Stimulated activated CD8-positive, alpha-beta memory T cell treated with anti-CD3 and anti-CD28 coated beads, Interleukin-7, amount 100 ng/mL, for 1 hour (primary cell): ENCODE measurements at places on chromosomes 2 and 18.
A peak's percentile ranks its signal among the peaks of the same experiment; 100 is the strongest.

GRCh38 chr2:223056701-223057418 is 4.9 kb downstream of the KCNE4 start:
- DNase-seq, result no peak

GRCh38 chr2:95379371-95379831 is 23.1 kb upstream of the FAHD2A start:
- no peak for DNase-seq

- no peak for DNase-seq
These were observed 110.0 kb downstream of the KCNE4 start for GRCh38 chr2:223161873-223162458.

- no peak for DNase-seq
These were observed 205.5 kb downstream of the ZNF521 start for GRCh38 chr18:25146512-25146910.

DNA sequence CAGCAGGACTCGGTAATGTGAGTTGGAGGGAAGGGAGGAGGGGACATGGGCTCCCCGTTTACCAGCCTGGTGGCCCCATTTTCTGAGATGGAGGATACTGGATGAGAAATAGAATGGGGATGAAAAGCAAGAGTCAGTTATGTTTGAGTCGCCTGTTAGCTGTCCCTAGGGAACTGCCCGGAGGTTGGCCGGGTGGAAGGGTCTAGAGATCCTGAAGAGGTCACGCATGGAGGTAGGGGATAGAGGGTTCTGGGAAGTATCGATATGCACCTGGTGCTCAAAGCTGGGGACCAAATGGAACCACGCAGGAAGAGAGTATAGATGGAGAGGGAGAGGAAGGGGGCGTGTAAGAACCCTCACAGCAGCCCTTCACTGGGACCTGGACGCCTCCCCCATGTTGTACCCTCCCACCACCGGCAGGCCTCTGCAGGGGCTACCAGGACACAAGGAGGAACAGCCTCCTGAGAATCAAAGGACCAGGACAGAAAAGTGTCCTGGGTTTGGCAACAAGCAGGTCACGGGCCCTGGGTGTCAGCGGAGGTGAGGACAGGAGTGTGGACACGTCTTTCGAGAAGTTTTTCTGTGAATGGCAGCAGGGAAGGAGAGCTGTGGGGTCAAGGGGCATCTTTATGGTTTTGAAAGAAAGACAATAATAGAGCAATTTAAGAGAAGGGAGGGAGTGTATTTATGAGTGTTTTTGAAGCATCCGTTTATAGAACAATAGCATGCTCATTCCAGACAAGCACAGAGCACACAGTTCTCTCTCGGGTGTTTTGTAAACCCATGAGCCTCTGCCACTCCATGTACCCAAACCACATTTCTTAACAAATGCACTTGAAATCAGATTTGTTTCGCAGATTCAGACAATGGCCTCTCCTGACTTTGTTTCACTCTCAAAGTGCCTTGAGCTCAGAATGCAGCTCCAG is 132.2 kb downstream of the SMAD7 start:
- DNase-seq, result no peak

- DNase-seq, result peak; percentile 75
These were observed at the start of gene HS1BP3 for GRCh38 chr2:20650877-20651730. Gene HS1BP3, minus strand, starts transcription at chr2:20651098. Its CDS starts 35 bp downstream, at chr2:20651063.

DNA sequence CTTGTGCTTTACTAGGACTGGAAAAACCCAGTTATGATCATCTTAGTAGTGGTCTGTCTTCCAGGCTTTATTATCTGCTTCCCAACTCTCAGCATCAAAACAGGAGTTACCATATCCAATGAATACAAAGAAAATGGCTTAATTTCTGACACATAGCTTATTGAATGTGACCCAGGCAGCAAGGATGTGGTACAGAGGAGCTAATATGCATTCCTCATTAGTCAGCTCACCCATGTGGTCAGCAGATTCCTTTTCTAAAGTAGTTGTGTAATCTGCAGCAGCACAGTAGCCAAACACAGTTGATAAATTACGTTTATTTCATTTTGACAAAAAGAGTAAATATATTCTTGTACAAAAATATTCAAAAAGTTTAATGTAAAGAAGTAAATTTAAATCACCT is 43.6 kb downstream of the TSPYL6 start:
- DNase-seq, result no peak

GRCh38 chr2:237806334-237806733 is 7.8 kb downstream of the RBM44 start:
- no peak for DNase-seq

DNA sequence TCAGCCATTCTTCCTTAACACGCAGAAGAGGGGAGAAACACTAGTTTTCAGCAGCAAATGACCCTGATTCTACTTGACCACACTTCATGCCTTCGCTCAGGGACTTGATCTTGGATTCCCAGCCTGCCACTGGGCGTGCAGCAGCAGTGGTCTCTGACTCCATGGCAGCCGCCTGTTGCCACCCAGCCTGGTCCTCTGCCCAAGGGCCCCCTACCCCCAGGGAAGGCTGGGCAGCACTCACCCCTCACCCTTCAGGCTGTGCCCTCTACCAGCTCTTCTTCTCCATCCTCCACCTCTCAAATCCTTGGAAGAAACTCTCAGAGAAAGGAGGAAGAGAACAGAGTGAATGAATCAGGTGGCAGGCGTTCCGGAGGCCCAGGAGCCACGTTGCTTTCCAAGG is 32.1 kb upstream of the RPL31 start:
- DNase-seq, result no peak

DNA sequence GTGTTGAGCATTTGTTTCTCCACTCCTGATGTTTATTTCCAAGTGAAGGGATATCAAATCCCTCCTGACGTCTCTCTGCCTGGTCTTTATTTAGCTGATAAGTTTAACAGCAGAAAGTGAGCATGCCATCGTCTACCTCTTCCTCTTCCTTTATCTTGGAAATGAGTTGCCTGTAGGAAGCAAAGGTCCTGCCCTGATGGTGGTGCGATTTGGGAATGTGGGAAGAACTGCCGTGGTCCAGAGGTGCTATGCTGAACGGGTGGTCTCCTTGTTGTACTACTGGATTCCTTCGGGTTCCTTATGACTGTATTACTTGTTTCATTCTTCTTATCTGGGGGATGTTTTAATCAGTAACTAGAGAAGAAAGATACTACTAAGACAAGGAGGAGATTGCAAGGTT is 217.5 kb downstream of the PMAIP1 start:
- DNase-seq, result no peak

- DNase-seq, result no peak
These were observed 9.3 kb upstream of the THADA start for GRCh38 chr2:43605079-43605655.

DNA sequence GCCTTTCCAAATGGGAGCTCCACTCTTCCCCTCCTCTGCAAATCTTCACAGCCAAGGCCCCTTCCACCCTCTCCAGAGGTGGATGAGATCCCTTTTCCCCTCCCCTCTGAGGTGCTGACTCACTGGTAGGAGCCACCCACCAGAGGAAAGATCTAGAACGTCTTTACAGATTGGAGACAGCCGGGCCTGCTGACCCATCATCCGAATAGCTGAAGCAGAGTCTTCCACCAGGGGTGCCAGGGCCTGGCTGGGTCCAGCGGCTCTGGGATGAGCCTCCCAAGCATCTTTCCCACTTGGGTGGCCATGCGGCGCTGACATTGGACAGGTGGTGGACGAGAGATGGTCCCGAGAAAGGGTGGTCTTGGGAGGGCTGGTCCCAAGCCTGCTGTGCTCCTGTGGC is 9.0 kb downstream of the ERFE start:
- DNase-seq, result no peak

- DNase-seq, result no peak
These were observed 241.3 kb downstream of the RBM43 start for GRCh38 chr2:151020411-151020810.

- no peak for DNase-seq
These were observed 35.1 kb downstream of the GULP1 start for GRCh38 chr2:188326669-188327301.

- DNase-seq, result no peak
These were observed 879 bp upstream of the EPAS1 start for GRCh38 chr2:46296216-46296839.

DNA sequence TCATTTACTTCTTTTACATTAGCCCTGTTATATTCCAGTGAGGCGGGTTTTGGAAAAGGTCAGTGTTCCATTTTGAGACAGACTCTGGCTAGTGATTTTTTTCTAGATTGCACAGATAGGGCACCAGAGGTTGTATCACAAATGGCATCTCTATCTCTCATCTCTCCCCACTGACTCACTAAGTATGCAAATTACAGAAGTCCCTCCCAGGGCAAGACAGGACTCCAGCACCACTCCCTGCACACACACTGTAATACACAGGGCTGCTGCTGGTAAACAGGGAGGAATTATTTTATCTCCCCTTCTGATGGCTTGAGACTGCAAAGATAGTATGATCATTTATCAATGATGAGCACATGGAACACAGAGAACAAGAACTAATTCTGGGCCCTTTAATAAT is 46.2 kb downstream of the AKAIN1 start:
- DNase-seq, result no peak

DNA sequence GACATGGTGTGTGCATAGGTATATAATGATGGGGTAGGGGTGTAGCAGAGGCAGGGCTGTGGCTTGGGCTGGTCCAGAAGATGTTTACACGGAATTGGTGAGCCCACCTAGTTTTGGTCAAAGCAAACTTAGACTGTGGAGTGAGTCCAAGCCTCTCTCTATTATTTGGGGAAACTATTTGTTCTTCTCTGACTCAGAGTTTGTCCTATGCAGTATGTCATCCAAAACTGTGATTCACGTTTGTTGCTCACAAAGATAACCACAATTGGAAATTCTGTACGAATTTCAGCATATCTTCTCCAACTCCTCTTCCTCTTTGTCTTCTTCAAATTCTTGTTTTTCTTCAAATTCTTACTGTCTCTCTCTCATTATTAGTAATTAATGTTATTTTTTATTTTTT is 292.9 kb downstream of the XIRP2 start:
- no peak for DNase-seq

- no peak for DNase-seq
These were observed 11.8 kb downstream of the COL4A4 start for GRCh38 chr2:227152093-227152766.

DNA sequence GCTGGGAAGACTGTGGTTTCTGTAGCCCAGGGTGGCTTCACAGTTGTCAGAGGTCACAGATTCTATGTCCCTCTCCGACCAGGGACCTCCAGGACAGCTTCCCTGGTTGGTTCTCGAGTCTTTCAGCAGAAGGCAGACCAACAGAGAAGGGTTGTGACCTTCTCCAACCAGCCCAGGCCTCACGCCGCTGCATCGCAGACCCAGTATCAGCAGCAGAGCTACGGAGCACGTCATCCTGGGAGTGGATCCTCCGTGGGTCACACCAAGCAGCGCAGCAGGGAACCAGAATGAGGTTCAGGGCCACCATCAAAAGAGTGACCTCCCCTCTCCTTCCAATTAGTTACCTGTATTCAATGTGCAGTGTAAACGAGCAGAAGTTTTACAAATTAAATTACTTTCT is 49.3 kb downstream of the ST3GAL5 start:
- DNase-seq, result no peak

DNA sequence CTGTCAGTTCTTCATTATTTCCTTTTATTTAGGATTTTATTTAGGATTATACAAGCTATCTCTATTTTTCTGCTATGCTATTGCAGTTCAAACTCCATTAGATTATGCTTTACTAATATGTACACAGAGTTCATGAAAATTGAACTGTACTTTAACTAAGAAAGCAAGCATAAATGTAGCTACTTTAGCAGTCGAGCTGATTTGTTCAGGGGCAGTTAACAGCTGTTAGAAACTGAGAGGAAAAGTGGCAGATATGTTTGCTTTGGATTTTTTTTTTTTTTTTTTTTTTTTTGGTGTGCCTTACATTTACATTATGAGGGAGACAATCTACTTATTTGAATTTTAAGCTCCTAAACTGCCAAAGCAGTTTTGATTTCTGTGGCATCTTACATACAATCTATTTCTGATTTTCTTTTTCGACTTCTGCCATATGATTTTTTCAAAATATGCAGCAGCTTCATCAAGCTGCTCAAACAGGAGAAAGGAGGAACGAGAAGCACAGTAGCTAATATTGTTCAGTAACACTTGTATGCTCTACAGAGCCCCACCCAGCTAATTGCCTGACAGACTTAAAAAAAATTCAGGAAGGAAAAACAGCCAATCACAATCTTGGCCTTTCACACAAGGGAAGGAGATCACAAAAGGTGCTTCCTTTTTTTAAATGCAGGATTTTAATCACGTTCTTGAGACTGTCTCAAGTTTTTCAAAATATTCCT is 233.4 kb upstream of the SIX3 start:
- DNase-seq, result no peak

DNA sequence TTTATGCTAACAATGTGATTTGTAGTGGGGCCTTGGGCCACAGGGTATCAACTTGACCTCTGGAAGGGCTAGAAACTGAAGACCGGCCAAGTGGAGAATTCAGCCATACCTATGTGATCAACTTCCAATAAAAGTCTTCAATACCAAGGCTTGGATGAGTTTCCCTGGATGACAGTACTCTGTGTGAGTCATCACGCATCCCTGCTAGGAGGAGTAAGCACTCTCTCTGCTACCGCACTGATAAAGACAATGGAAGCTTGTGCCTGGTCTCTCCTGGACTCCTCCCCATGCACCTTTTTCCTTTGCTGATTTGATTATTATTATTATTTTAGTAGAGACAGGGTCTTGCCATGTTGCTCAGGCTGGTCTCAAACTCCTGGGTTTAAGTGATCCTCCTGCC is 58.1 kb downstream of the SKA1 start:
- DNase-seq, result no peak

DNA sequence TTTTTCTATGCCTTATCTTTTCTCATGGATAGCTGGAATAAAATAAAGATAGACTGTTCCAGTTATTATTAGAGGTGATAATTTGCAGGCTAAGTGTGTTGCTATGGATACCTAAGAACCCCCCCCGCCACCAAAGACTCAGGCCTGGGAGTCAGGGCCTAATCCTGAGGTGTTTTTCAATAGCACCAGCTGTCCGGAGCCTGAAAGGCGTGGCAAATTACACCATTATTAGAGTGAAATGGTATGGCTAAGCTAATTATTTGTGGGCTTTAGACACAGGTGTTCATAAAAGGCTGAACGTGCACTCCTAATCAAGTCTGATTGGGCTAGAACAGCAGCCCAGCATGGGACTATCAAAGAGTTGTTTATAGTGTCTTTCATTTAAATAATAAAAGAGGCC is 293.2 kb upstream of the DCC start:
- DNase-seq, result no peak

DNA sequence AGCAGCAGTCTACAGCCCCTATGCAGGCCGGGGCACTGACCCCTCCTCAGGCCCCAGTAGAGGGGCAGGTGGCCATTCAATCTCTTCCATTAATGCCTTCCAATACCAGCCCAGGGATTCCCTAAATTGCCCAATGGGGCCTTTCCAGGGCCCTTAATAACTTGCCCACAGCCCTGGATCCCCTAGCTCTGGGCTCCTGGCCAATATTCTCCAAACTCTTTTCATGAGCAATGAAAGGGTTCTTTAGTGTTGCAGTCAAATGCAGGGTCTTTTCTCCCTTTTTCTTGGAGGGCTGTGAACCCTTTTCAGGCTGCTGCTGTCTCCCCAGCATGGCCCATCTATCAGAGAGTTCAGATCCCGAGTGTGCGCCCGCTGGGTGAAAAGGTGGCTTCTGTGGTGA is 41.3 kb upstream of the SLC1A4 start:
- no peak for DNase-seq

GRCh38 chr2:199716807-199717586 is 134.0 kb downstream of the FTCDNL1 start:
- DNase-seq, result no peak
